Activated T-helper 2 cell treated with anti-CD3 and anti-CD28 coated beads, Interferon-gamma antibody, Interleukin-2, Interleukin-4, amounts not matched to agents 10 μg/mL and 5 μg/mL and 100 μg/mL, durations not matched to agents 14 hours and 24 hours and 36 hours (primary cell): ENCODE measurements at places on chromosomes 16 and 17. TPM values are rescaled to one million over a fixed set of nuclear protein-coding genes. Genes with fewer than 3 reads are reported as not detected.

The RHBDL1 gene
- 1.3 and 1.4 TPM in 2 replicates for total RNA-seq

The HIC1 gene
- total RNA-seq, result 42.6 and 43.5 TPM in 2 replicates

DNA sequence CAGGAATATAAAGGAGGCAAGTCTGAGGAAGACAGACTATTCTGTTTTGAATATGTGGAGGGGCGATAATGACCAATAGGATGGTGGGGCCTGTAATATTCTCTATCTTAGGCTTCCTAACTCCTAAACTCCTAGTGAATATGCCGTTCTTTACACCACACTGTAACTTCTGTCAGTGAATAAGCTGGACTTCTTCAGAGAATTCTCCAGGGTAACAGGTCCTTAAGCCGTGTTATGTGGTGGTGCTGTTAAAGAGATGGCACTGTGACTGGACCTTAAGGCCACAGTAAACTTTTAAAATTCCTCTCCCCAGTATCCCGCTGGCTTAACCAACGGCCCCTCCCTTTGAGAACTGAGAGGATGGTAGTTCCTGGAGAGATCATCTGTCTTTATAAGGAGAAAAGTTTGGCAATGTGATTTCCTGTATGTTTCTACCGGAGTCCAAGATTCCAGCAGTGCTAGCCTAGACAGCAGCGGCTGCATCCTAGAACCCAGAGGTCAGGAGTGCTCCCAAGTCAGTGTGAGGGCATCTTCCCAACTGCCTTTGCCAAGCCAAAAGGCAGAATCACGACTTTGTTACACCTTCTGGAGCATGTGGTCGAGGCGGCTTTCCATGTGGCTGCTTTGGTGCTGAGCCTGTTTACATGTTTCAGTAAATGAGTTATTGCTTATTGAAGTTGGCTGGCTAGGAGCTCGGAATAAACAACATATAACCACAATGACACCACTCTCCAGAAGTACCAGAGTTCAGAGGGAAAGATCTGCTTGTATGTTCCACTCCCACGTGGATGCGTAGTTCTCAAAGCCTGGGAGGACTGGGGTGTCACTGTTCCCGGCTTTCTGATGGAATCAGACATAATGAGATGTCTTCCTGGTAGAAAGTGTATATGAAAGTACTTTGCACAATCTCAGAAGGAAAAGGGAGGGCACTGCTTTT is 41.0 kb downstream of the TUBD1 start:
- no peak for DNase-seq

GRCh38 chr16:12742741-12743140 is 60.9 kb downstream of the CPPED1 start:
- DNase-seq, result no peak

- no peak for DNase-seq
These were observed 32.3 kb downstream of the NOL11 start for GRCh38 chr17:67750067-67750466.

- DNase-seq, result no peak
These were observed 79.9 kb downstream of the WNT3 start for GRCh38 chr17:46738544-46738943.
